A673 (cell line): ENCODE measurements at places on chromosomes 1 and 21. TPM values are rescaled to one million over a fixed set of nuclear protein-coding genes. Genes with fewer than 3 reads are reported as not detected.

Gene C1orf115
- total RNA-seq = 0.11 and 0.44 TPM in 2 replicates

Gene OR2L13
- not detected in 2 replicates for total RNA-seq

Gene FMOD
- total RNA-seq = 0.35 and 0.69 TPM in 2 replicates

Gene ARV1
- total RNA-seq = 27.1 and 27.3 TPM in 2 replicates

Gene SLC22A15
- total RNA-seq = 0.39 and 0.52 TPM in 2 replicates

Gene NTMT2
- not detected in 2 replicates for total RNA-seq

Gene ZSWIM5
- 0.46 and 0.67 TPM in 2 replicates for total RNA-seq

Gene DHRS3
- 2.4 TPM in 2 replicates for total RNA-seq

Gene PRRC2C
- total RNA-seq = 219 and 222 TPM in 2 replicates

Gene RNU1-3
- 1,866 and 1,908 TPM in 2 replicates for total RNA-seq

Gene CA6
- total RNA-seq = not detected in 2 replicates

Gene STUM
- total RNA-seq = 0.04 and 0.54 TPM in 2 replicates

Gene NUDT4B
- not detected in 2 replicates for total RNA-seq

Gene AMY1B
- total RNA-seq = not detected in 2 replicates

Gene TCHH
- total RNA-seq = 0.24 and 0.28 TPM in 2 replicates

Gene IL24
- total RNA-seq = not detected in 2 replicates

Gene STPG1
- 7.2 and 8.6 TPM in 2 replicates for total RNA-seq

Gene SOAT1
- total RNA-seq = 49.9 and 53.0 TPM in 2 replicates

Gene ATP1A2
- not detected in 2 replicates for total RNA-seq

Gene UBIAD1
- 19.6 and 20.5 TPM in 2 replicates for total RNA-seq

Gene ADORA3
- total RNA-seq = not detected in 2 replicates

Gene SH3D21
- total RNA-seq = 2.9 and 4.0 TPM in 2 replicates

Gene SPRR2A
- not detected in 2 replicates for total RNA-seq

Gene TEX38
- total RNA-seq = not detected in 2 replicates

Gene LINGO4
- total RNA-seq = not detected in 2 replicates

Gene RHD
- not detected in 2 replicates for total RNA-seq

Gene SLAMF6
- not detected in 2 replicates for total RNA-seq

Gene RAB25
- 0.47 and 0.66 TPM in 2 replicates for total RNA-seq

Gene TNFAIP8L2
- total RNA-seq = not detected in 2 replicates

Gene EGLN1
- 29.5 and 30.4 TPM in 2 replicates for total RNA-seq

Gene SMPDL3B
- 0.61 and 0.62 TPM in 2 replicates for total RNA-seq

Gene PIGR
- total RNA-seq = not detected in 2 replicates

Gene C1orf185
- total RNA-seq = not detected in 2 replicates

Gene GCSAML
- total RNA-seq = not detected in 2 replicates

Gene ESPN
- total RNA-seq = not detected in 2 replicates

Gene PRELP
- not detected in 2 replicates for total RNA-seq

Gene ARMH1
- 0.26 and 0.87 TPM in 2 replicates for total RNA-seq

Gene YRDC
- 30.4 and 38.5 TPM in 2 replicates for total RNA-seq

Gene AQP10
- total RNA-seq = not detected in 2 replicates

Gene HHAT
- total RNA-seq = 2.7 and 3.0 TPM in 2 replicates

Gene LCE2C
- total RNA-seq = not detected in 2 replicates

Gene CFHR4
- total RNA-seq = not detected in 2 replicates

Gene IFI6
- total RNA-seq = 18.7 and 19.4 TPM in 2 replicates

Gene ADGRL4
- total RNA-seq = not detected in 2 replicates

Gene MROH7
- 0.42 TPM in 1 of 2 replicates, not detected in the other for total RNA-seq

Gene ODF2L
- 34.9 and 38.9 TPM in 2 replicates for total RNA-seq

Gene TOE1
- 20.6 TPM in 2 replicates for total RNA-seq

Gene LYST
- 1.7 and 1.9 TPM in 2 replicates for total RNA-seq

Gene SLC1A7
- total RNA-seq = not detected in 2 replicates

Gene PCP4
- not detected in 2 replicates for total RNA-seq

Gene OSCP1
- 5.7 and 10.6 TPM in 2 replicates for total RNA-seq

Gene C1orf210
- not detected in 2 replicates for total RNA-seq

Gene SPATA45
- 1.1 TPM in 1 of 2 replicates, not detected in the other for total RNA-seq

Gene DISC1
- 1.8 and 3.0 TPM in 2 replicates for total RNA-seq

Gene C21orf91
- 23.5 and 24.5 TPM in 2 replicates for total RNA-seq

Gene CELA3A
- total RNA-seq = not detected in 2 replicates

Gene OR2G6
- total RNA-seq = not detected in 2 replicates

Gene NPPA
- total RNA-seq = not detected in 2 replicates
